ENCODE measurements at places on chromosomes 12 and 14.

DNA sequence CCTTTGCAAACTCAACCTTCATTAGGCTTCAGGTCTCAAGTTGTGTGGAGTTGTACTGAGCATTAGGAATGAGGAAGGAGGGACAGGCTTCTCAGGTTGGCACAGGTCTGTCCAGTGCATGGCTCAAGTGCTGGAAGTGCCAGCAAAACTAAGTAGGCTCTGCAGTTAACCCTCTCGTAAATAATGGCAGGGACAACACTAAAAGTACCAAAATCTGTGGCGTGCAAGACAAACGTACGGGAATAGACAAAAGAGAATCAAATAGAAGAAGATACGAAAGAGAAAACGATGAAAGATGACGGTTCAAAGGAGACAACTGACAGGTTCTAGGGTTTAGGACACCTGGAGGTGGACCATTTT, 612 bp downstream of the TRAPPC6B start:
- no peak for DNase-seq

DNA sequence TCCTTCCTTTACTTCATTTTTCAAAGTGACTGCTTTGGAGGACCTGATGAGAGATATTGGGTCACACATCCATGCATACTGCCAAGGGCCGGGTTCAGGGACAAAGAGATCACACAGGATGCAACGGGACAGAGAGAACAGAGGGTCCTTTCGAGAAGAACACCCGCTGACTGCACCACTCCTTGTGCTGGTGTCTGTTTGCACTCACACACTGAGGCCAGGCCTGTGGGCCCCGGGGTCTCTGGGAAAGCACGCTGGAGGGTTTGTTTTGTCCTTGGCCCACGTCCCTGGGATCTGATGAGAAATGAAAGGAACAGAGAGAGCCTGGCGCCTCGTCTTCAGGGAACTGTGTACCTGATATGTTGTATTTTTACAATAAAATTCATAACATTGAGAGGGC, 42.2 kb downstream of the PAH start:
- no peak for DNase-seq

DNA sequence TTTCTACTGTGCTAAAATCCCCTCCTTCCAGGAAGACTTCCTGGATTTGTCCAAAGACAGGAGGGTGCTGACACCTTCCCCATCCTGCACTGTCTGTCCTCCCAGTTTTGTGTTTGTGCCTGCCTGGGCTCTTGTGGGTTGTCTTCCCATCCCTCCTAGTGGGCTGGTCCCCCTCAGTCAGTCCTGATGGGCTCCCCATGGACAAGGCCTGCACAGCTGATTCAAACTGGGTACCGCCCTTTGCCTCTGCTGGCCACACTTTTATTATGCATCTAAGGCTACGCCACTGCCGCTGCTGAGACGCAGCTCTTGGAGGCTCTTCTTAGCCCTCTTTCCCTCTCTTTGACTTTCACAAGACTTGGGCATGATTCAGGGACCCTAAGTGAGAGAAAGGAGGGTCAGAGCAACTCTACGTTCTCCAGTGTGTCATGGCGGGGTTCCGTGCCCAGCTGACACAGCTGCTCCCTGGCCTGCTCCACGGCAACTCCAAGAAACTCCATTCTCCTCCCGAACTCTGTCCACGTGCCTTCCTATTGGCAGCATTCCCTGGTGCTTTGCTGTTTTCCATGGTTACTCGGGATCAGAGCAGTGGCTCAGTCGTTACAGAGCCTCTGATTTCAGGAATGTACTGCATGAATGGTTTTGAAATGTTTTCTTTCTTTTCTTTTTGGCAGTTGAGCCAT, 3.8 kb upstream of the KRT85 start:
- DNase-seq, result peak; percentile 30

DNA sequence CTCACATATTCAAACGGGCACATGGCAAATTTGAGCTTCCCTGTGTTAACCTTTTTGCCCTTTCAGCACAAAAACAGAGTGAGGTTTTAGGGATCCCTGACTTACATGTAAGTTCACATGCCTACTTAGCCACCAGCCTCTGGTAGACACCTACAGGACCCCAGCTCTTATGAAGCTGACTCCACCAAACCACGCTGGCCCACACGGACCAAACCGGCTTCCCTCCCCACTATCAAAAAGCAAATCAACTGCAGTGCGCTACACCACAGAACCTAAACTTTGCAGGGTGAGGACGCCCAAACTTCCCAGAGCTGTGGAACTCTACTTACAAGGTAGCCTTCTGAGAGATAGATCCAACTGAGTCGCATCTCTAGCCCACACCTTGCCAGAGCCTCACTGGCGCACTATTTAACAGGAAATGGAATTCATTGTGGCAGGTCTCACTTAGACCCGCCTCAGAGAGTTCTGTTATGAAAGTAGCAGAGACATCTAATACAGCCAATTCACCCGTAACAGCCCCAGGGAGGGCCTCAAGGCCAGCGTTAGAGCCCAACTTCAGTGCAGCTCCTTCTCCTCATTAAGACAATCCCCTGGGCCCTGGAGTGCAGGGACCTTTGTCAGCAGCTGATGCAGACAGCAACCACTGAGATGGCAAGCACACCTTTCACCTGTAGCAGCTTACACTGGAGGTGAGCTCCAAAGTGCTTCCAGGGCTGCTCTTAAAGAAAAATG, 49.2 kb downstream of the SH2B3 start:
- no peak for DNase-seq

DNA sequence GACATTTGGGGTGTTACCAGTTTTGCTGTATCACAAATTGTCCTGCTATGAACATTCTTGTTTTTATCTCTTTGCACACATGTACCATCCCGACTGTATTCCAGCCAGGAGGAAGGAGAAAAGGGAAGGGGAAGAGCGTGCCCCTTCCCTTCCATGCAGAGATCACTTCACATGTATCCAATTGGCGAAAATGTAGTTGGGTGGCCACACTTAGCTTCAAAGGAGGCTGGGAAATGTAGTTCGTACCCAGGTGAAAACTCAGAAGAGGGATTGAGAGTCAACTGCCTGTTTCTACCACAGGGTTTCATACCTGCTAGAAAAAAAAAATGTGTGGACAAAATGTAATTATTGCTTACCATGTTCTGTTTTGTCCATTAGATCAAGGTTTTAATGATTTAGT, 189.1 kb upstream of the PELI2 start:
- no peak for DNase-seq

- no peak for DNase-seq
Observed at GRCh38 chr14:30708157-30708556, 86.0 kb downstream of the SCFD1 start.

DNA sequence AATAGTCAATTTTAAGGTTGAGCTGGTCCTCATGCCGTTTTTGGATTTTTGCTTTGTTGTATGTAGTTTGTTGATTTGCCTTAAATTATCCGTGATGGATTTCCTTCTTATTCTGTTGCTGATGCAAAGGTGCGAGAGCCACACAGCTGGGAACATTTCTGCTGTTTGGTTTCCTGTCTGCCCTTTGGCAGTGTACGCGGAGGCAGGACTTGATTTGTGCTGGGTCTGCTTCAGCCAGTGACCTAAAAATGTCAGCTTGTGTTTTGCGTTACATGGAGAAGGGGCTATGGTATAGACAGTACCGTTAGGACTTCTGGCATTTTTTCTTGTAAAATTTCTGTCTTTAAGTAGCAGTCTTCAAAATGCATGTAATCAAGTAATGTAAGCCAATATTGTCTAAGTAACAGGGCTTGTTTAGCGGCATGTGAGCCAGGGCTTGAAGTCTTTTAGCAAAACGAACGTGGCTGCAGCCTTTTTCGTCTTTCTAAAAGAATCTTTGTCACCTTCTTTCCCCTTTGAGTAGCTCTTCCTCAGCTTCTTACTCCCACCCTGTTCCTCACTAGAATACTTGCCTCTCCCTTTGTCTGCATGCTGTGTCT, 18.2 kb upstream of the RD3L start:
- no peak for DNase-seq

DNA sequence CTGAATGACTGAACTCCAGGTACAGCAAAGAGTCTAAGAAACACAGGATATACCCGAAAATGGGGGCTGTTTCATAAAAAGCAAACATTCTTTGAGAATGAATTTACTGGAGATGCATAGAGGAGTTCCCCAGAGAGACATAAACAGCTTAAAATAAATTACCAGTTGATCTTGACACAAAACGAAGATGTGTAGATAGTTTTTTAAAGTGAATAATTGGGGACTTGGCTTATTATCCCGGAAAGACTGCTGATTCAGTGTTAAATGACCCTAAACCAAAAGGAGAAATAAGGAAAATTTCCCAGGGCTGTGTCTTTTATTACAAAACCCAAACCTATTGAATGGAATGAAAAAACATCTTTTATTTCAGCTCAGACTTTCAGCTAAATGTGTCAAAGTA, 1052.8 kb upstream of the TMEM132C start:
- peak; percentile 32 for DNase-seq

GRCh38 chr12:50246197-50246865, 37.0 kb downstream of the LIMA1 start:
- no peak for DNase-seq

DNA sequence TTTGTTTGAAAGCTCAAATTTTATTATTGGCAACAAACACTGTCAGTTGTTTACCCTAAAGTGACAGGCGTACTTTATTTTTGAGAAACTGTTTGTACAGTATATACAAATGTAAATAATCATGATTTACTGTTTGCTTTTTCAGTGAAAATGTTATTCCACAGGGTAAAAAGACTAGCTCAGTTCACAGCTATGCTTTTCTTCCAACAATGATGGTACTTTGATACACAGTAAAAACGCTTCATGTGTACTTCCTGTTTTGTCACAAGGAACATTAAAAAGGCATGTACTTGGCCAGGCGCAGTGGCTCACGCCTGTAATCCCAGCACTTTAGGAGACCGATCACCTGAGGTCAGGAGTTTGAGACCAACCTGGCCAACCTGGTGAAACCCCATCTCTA, 53.7 kb downstream of the MON2 start:
- no peak for DNase-seq

DNA sequence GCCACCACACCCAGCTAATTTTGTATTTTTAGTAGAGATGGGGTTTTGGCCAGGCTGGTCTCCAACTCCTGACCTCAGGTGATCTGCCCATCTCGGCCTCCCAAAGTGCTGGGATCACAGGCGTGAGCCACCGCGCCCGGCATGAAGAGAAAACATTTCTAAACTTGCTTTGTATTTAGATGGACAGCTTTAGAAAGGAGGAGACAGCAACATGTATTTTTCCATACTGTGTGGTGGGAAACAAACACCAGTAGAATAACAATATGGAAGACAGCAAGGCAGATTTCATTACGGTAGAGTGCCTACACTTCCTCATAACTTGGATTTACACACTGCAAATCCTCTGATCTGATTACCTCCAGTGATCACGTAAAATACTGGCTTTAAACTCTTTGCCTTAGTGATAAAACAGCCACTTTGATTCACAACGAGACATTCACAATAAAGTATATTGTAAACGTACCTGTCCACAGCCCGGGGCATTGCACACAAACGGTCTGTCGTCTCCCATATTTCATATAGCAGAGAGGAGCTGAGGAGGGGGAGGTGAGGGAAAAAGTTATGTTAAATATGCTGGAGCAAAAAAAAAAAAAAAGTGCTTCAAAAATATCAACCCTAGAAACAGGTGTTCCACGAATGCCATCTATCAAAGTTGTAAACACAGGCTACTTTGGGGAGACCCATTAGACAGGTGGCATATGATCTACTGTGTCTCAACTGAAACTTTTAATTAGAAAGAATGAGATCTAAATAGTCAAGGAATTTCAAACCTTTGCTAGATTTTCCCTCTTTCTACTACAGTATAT, 25.5 kb downstream of the ATF7 start:
- DNase-seq, result no peak

GRCh38 chr14:87940894-87941293, 52.1 kb downstream of the GALC start:
- DNase-seq, result no peak

GRCh38 chr12:6181583-6182278, 18.5 kb upstream of the CD9 start:
- DNase-seq, result no peak

- DNase-seq, result peak; percentile 6
Observed at GRCh38 chr14:67526676-67527459, 6.2 kb upstream of the PLEKHH1 start.

- DNase-seq, result no peak
Observed at GRCh38 chr14:103556946-103557758, 5.3 kb downstream of the BAG5 start.

- no peak for DNase-seq
Observed at GRCh38 chr12:98814254-98814653, 169.2 kb downstream of the APAF1 start.

DNA sequence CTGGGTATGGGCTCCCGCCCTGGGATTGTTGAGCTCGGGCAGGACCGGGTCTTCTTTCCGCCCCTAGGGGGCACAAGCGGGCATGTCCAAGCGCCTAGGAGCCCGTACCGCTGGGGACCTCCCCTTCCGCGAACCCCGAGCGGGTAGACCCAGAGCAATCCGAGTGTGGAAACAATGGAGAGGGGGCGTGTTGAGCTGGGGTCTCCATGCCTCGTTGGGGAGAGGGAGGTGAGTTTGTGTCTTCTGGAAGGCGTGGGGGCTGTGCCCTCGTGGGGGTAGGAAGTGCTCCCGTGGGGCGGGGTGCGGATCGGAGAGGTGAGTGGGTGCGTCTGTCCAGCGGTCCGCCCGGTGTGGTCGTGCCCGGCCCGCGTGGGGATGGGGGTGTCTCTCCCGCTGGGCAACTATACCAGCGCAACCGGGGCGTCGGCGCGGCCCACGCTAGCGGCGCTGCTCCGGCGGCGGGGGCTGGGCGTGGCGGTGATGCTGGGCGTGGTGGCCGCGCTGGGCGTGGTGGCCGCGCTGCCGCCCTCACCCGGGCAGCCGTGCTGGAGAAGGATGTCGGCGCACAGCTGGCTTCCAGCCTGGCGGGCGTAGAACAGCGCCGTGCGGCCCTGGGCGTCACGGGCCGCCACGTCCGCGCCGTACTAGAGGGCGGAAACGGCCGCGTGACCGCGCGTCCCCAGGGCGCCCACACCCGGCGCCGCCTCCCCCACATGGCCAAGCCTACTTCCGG, 12.2 kb downstream of the AGAP2 start:
- DNase-seq, result peak; percentile 67

GRCh38 chr12:64522807-64523206, 70.9 kb downstream of the TBK1 start:
- DNase-seq, result no peak

- DNase-seq, result no peak
Observed at GRCh38 chr12:120132054-120132836, 15.7 kb upstream of the RAB35 start.

Data from fibroblast of skin of left biceps (primary cell).